Liver (tissue), 10 donors: ENCODE measurements at places on chromosomes 4 and X. TPM values are rescaled to one million over a fixed set of nuclear protein-coding genes. Genes with fewer than 3 reads are reported as not detected.

GRCh38 chr4:74166135-74166534 is 8.2 kb downstream of the MTHFD2L start:
- H3K27ac ChIP-seq: no peak overlapping the region
- DNase-seq: no peak
- H3K27me3 ChIP-seq: no peaks in the 10 kb centered on the region
- H3K4me1 ChIP-seq: no peaks in the 10 kb centered on the region
- H3K36me3 ChIP-seq: peaks cover 1% of the 10 kb centered on the region
- no peak overlapping the region for H3K4me3 ChIP-seq

GRCh38 chr4:145183023-145183422 is 2.6 kb upstream of the OTUD4 start:
- H3K36me3 ChIP-seq: no peaks in the 10 kb centered on the region
- no peak overlapping the region for H3K4me3 ChIP-seq
- no peak overlapping the region for H3K27ac ChIP-seq

DNA sequence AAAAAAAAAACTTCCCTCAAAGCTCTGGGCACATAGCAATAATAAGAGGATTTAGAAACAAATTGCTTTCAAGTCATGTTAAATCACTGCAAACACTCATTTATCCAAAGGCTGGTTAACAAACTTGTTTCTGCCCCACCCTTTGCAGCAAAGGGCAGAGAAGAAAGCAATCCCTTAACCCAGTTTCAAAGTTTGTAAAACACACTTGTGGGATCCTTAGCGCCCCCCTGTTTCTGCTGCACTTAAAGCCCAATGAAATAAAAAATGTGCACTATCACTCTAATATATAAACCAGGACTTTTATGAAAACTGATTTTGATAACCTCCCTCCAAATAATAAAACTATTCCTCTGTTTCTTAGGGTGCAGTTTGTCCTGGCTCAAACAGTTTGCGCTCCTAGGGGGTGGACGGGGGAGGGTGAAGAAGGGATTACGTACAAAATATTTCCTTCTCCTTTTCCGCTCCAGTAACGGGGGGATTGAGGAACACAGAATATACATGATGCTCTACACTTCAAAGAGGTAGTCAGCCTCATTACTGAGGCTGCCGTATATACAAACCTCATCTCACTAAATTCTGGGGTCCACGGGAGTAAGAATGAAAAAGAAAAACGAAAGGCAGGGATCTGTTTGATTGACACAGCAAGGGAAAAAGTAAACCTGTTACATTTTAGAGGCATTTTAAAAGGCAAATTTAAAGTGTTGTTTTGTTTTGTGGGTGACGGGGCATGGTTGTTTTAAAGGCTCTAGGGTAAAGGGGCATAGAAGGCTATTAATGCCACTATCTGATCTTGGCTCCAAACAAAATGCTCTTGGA is 3.1 kb upstream of the PCDH10 start:
- H3K4me1 ChIP-seq: peaks cover 9% of the 10 kb centered on the region
- no peak overlapping the region for H3K4me3 ChIP-seq
- no peaks in the 10 kb centered on the region for H3K36me3 ChIP-seq
- H3K27me3 ChIP-seq: peaks cover 2% of the 10 kb centered on the region
- no peak for DNase-seq

- H3K4me3 ChIP-seq: no peak overlapping the region
- no peak for DNase-seq
- H3K36me3 ChIP-seq: no peaks in the 10 kb centered on the region
- H3K27ac ChIP-seq: no peak overlapping the region
- no peaks in the 10 kb centered on the region for H3K4me1 ChIP-seq
- no peaks in the 10 kb centered on the region for H3K27me3 ChIP-seq
These were observed 519.2 kb upstream of the DIPK2B start for GRCh38 chrX:45719751-45720501.

DNA sequence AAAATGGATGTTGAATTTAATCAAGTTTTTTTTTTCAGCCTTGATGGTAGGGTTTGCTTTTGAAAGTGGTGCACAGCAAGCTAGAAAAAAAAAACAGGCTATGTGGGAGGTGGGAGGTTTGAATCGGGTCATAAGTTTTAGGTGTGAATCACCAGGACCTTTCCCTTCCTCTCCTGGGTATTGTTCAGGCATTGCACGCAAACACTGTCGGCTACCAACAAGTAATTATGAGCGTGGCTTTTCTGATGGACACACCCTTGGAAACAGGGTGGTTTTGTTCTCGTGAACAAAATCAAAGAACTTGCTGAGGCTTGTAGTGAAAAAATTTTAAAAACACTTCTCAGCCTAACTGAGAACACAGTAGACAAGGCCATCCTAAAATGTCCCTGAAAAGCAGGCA is 18.1 kb downstream of the PIR start:
- no peaks in the 10 kb centered on the region for H3K36me3 ChIP-seq
- H3K27ac ChIP-seq: no peak overlapping the region

DNA sequence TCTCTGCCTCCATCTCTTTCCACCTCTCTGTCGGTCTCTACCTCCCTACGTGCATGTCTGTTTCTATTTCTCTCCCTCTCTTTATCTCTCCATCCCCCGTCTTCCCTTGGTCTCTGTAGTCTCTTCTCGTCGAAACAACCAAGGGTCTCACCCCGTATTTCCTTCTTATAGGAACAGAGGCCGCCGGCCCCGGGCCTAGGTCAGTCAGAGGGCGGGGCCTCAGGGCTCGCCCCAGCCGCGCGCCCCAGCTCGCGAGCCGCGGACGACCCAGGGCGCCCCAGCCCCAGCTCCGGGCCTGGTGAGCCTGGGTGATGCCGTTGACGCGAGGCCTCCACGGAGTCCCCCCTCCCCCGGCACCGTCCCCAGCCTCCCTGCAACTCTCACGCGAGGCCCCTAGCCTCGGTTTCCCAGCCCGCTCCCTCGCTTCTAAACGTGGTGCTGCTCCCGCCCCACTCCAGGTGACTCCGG is 6.6 kb downstream of the TIMM17B start:
- peak overlapping the region; percentile 71 for H3K4me3 ChIP-seq
- H3K36me3 ChIP-seq: no peaks in the 10 kb centered on the region
- DNase-seq: no peak
- H3K27ac ChIP-seq: no peak overlapping the region
- no peaks in the 10 kb centered on the region for H3K27me3 ChIP-seq
- H3K4me1 ChIP-seq: peaks cover 9% of the 10 kb centered on the region

The SAGE1 gene
- not detected for total RNA-seq

The MAGEC2 gene
- not detected for total RNA-seq

The GAGE1 gene
- not detected for total RNA-seq
